Fibroblast of skin of left biceps (primary cell): ENCODE measurements at places on chromosomes 11 and 22.

DNA sequence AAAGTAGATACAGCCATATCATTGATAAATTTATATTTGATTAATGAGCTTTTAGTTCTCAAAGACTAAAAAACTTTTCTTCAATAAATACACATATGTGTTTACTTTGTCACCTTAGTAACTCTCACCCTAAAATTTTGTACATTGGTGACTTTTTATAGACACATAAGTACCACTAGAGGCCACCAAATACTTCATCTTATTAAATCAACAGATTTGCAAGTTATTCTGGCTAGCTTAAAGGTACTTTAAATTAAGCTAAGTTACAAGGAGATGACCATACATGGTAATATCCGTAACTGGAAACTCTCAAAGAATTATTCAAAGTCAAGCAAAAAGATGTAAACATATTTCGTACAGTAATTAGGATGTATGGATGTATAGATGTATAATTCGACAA is 112.2 kb downstream of the SBF2 start:
- peak; percentile 49 for DNase-seq

GRCh38 chr11:86230921-86231434 is 13.6 kb upstream of the EED start:
- no peak for DNase-seq

- no peak for DNase-seq
Measured at GRCh38 chr11:14144934-14145333, 182.4 kb downstream of the SPON1 start.

DNA sequence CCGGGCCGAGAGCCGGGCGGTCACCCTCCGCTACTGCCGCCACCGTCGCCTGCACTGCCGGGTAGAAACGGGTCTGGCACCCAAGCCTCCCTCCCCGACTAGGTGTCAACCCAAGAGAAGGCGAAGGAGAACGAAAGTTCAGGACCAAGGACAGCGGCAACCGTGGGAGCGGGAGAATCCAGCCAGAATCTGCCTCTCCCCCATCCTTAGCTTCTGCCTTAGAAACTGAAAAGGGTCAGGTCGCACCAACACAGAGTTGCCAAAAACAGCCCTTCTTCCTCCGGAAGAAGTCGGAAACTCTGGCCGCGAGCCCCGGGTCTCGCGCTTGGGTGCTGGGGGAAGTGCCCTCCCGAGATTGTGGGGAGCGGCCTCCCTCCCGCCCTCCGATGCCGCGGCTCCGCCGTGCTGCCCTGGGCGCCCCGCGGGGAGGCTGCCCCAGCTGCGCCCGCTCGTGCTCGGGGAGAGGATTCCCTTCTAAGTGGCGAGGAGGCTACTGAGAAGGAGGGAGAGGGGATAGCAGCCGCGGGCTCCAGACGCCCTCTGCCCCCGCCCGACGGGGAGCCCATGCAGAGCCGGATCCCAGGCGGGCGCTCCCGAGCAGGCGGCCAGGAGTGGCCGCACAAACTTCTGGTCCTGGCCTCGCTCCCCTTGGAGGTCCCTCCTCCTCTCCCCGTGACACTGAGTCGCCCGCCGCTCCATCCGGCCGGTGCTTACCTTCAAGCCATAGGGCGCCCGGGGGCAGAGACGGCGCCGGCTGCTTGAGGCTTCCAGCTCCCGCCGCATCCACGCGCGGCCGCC is 637 bp downstream of the DRD2 start:
- DNase-seq: peak; percentile 54

DNA sequence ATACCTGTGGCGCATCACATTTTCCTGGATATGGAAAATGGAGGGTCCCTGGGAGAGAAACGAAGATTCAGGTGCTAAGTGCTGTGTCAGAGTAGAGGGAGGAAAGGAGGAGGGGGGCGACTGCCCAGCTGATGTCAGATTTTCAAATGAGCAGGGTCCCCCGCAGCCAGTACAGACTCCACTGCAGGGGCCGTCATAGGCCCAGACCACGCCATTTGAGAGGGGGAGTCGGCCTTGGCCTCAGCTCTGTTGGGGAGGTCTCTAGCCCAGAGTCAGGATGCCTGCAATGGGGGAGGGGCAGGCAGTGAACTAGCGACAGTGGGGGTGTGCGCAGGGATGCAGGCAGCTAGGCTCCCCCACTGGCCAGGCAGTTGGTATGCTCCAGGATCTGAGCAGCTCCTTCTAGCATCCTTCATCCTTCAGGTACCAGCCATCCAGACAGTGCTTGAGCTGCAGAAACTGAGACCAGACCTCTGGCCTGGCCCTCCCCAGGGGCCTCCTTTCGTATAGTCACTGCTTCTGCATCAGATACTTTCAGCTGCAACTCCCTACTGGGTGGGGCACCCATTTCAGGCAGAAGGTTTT is at the start of the genes BSCL2 and GNG3:
Gene BSCL2, minus strand, starts transcription at position 148 of the 585 bp plus-strand sequence. CDS start 229 bp downstream, outside the sequence.
Gene GNG3, plus strand, starts transcription at position 400 of the 585 bp plus-strand sequence. CDS start 620 bp downstream, outside the sequence.
- no peak for DNase-seq

DNA sequence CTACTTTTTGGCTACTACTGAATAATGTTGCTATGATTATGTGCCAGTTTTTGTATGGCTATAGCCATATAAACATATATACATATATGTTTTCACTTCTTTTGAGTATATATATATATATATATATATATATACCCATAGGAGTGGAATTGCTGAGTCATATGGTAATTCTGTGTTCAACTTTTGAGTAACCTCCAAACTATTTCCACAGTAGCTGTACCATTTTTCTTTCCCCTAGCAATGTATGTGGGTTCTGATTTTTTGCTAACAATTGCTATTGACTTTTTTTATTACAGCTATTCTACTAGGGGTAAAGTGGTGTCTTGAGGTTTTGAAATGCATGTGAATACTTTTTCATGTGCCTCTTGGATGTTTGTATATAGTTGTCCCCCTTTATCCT is 30.4 kb downstream of the CBL start:
- DNase-seq: peak; percentile 44

GRCh38 chr11:10697323-10697620 is 3.7 kb upstream of the IRAG1 start:
- DNase-seq: no peak

DNA sequence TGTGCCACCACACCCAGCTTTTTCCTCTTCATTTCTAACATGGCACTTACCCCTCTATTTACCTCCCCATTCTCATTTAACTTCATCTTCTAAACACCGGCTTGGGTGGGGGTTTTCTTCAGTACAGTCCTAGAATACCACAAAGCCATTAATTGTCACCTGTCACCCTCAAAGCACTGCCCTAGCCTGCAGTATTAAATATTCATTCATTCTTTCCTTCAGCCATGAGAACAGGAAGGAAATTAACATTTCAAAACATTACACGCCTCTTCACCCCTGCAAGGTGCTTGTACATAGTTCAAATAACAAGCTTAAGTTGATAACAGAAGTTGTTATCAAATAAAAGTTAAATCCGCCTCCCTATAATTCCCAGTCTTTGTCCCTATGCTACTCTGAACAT is 10.7 kb upstream of the VPS37C start:
- no peak for DNase-seq

DNA sequence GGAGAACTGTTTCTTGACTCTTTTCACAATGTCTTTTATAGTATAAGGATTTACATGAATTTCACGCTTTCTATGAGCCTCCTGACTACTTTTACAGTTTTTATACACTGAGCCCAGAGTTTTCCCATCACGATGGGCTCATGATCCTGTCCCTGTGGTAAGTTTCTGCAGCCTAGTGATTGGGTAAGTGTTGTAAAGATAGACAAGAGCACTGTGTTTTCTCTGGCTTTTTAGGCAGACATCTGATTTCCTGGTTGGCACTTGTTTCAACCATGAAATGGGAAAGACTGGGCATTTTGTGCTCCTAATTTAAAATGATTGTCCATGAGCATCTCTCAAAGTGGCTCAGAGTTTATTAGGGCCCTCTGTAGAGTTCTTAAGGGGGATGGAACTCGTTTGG is 299.0 kb downstream of the FAT3 start:
- no peak for DNase-seq

DNA sequence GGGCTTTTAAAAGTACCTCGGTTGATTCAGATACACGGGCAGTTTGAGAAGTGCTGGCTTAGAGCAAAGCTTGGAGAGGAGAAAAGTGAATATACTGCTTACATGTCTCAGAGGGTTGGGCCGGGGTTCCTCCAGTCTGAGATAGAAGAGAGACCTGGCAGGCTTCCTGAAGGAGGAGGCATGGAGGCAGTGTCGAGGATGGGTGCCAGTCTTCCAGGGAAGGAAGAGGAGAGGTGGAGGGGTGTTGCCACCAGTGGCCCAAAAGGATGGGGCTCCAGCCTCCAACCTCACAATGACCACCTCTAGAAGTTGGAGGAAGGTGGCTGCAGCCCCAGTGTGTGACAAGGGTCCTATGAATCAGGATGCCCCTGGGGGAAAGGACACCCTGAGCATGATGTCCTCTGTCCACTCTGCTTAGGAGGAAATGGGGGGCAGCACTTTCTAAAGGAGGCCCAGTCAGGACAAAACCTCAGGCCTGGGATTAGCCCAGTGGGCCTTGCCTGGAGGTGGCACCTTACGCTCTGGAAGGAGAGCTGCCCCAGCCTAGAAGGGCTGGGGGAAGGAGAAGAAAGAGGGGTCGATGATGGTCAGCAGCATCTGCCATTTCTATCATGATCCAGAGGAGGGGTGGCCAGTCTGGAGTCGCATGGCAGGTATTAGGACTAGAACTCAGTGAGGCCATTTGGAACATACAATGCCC is 65.2 kb downstream of the CD82 start:
- DNase-seq: no peak

DNA sequence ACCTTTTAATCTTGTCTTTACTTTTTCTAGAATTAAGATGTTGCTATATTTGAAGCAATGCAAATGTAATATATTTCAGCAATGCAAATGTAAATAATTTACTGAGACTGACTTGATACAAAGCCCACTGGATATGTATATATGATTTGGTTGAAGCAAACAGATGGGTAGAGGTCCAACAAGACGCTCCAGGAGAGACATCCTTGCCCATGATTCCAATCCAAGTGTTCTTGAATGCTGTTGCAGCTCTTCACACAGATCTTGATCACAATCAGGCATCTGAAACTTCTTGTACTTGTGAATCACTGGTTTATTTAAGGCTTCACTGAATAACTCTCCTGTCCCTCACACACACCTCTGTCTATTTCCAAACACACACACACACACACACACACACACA is 507.0 kb downstream of the LRRC4C start:
- DNase-seq: no peak

GRCh38 chr11:2132246-2132645 is 6.9 kb downstream of the IGF2 start:
- no peak for DNase-seq

- DNase-seq: no peak
Measured at GRCh38 chr11:133123796-133124195, 408.5 kb downstream of the OPCML start.

DNA sequence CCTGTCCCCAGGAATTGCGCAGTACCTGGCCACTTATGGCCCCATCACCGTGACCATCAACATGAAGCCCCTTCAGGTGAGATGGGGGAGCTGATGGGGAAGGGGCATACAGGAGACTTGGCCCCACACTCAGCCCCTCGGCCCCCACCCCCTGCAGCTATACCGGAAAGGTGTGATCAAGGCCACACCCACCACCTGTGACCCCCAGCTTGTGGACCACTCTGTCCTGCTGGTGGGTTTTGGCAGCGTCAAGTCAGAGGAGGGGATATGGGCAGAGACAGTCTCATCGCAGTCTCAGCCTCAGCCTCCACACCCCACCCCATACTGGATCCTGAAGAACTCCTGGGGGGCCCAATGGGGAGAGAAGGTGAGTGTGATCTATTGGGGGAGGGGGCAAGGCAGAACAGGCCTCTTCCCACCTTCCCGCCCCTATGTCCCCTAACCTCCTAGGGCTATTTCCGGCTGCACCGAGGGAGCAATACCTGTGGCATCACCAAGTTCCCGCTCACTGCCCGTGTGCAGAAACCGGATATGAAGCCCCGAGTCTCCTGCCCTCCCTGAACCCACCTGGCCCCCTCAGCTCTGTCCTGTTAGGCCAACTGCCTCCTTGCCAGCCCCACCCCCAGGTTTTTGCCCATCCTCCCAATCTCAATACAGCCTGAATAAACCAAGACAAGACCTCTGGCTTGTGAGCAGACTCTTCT is 3.6 kb downstream of the CTSW start:
- no peak for DNase-seq

DNA sequence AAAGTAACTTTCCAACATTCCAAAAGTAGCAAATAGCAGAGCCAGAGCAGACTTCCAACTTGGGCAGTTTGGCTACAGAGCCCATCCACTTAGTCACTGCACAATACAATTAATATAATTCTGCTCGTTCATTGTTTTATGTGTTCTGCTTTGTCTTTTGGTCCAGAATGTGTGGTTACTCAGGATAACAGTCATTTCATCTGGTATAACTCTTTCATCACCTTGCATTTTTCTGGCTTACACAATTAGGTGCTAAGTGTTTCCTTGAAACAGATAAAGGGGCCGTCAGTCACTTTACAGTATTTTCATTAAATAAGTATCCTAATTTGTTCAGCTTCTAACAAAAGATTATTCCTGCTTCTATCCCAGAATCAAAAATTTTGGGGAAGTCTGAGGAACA is 87.2 kb downstream of the LARGE2 start:
- DNase-seq: no peak

DNA sequence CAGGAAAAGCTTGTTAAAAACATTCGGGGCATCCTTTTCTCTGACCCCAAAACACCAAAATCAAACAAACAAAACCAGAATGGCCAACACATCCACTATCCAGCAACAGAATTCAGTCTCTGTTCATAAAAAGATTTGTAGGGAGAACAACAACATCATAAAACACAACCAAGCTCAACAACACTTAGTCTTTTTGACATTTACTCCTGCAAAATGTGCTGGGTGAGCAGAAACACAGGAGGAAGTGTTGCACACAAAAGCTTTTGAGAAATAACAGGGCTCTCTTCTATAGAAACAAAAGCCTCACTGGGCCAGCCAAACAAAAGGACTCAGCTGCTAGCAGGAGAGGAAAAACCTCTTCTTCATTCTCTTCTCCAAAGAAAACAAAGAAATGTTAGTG is 736.0 kb upstream of the CCDC90B start:
- no peak for DNase-seq

DNA sequence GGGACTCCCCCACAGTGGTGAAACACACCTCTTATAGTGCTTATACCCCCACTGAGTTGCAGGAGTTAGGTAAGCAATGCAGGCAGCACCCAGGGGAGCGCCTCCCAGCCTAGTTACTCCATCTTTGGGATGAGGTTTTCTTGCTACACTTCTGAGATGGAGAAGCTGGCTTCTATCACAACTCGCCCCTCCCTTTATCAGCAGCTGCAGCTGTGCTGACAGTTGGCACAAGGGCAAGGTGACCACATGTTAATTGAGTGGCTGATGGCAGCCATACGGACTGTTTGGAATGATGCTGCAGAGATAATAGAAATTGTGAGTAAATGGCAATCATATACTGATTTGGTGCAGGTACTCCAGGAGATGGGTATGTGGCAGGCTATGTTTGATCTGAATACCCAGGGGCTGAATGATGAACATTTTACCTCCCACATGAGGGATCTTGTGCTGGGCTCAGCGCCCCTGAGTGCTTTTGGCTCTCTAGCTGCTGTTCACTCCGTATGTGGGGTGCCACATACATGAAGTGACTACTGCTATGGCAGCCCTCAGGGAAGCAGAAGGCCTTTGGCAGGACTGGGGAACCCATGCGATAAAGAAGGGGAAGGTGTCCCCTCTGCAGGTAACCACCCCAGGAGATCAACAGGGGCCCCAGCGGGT is 29.2 kb upstream of the KCNA4 start:
- no peak for DNase-seq

- DNase-seq: no peak
Measured at GRCh38 chr11:17766073-17766359, 31.4 kb downstream of the KCNC1 start.
